ENCODE measurements at places on chromosomes 7 and 10.
A peak's percentile ranks its signal among the peaks of the same experiment; 100 is the strongest.

GRCh38 chr7:115060095-115060870 is 138.4 kb downstream of the MDFIC start:
- no peak for DNase-seq

DNA sequence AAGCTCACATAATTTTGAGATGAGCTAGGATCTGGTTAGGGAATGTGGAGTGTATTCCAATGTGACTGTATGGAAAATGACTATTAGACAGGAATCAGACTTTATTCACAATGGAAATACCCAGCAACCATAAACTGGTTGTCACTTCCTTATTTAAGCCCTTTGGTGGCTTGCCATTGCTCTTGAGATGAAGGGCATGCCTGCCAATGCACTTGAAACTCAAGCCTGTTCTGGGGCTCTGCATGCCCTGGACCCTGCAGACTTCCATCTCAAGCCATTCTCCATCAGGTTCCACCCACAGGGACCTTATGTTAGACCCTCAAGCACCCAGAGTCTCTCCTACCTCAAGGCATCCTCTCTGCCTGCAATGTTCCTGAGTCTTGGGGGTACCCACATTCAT is 145.5 kb downstream of the MPP7 start:
- DNase-seq, result no peak

DNA sequence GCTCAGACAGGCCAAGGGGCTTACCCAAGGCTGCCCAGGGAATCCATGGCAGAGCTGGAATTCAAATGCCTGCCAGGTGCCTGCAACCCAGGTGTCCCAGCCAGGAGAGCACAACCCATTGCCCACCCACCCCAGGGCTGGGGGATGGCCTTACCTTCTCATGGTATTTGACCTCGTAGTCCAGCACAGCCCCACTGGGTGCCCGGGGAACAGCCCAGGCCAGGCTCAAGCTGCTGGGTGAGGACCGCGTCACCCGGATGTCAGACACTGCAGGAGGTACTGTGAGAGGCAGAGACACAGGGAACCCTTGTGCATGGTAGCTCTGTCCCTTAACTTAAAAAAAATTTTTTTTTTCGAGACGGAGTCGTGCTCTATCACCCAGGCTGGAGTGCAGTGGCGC is 9.0 kb downstream of the EPHB4 start:
- DNase-seq, result no peak

DNA sequence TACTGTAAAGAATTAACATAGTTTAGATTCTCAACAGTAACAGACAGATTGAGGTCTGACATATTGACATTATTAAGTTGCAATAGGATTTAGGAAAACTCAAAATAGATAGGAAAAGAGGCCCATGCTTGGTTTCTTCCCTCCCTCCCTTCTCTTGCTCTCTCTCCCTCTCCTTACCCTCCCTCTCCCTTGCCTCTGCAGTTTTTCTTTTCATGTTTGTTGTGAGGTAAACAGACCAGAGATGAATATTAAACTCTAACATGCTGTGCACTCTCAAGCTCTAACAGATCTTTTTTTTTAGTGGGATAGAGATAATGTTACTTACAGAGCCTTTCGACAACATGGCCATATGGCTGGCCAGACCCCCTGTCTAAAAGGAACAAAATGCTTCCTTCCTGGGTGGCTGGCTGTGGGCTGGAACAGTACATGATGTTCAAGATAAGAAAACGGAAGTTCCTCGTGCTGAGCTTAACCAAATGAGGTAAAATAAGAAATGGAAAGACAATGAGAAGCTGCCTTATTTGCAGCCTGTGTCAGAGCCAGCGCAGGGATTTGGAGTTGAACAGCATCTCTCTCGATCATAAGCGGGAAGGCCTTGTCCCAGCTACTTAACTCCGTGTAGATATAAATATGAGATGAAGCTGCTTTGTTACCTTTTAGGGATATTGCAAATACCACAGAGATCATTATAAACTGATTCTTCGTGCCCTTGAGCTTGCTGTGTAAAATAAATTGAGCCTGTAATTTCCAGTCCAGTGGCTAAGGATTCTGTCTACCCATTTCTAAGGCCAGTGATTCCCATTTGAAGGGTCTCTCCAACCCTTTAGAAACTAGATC is 391.9 kb upstream of the NPVF start:
- no peak for DNase-seq

- no peak for DNase-seq
Measured at GRCh38 chr7:2539031-2539911, 16.1 kb downstream of the BRAT1 start.

DNA sequence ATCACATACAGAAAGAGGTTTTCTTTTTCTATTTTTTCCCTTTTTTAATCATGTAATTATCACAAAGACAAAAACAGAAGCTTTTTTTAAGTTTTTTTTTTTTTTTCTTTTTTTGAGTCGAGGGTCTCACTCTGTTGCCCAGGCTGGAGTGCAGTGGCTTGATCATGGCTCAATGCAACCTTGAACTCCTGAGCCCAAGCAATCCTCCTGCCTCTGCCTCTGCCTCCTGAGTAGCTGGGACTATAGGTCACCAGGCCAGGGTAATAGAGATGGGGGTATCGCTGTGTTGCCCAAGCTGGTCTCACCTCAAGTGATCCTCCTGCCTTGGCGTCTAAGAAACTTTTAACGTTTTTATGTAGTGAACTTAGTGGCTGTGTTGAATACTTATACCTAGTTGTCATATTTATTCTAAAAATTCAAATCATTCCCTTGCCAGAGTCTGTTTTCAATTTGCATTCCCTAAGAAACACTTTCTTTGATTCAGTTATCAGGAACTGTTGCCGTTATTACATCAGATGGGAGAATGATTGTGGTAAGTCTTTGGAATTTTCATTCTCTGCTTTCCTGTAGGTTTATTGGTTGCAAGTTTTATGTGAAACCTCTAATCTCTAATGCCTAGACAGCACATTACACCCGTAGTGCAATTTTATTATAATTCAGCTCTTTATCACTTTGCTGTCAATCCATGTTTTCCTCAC is 1.3 kb downstream of the LSM8 start:
- peak; percentile 22 for DNase-seq

All from BJ (cell line).